ENCODE measurements at places on chromosomes 11 and 22. TPM values are rescaled to one million over a fixed set of nuclear protein-coding genes. Genes with fewer than 3 reads are reported as not detected.

Gene KBTBD3
- 7.6 TPM for polyA plus RNA-seq

Gene SHISA8
- polyA plus RNA-seq: 2.9 TPM

Gene C22orf42
- 0.59 TPM for polyA plus RNA-seq

Gene BBOX1
- polyA plus RNA-seq: 8.5 TPM

Gene SELENOO
- polyA plus RNA-seq: 62.1 TPM

Gene RAPSN
- 0.66 TPM for polyA plus RNA-seq

Gene OR5P2
- not detected for polyA plus RNA-seq

Gene KRTAP5-5
- not detected for polyA plus RNA-seq

Gene GPHA2
- polyA plus RNA-seq: 1.6 TPM

Gene OR52B6
- not detected for polyA plus RNA-seq

Gene OR52N5
- polyA plus RNA-seq: 0.05 TPM

Gene DDIAS
- polyA plus RNA-seq: 2.3 TPM

Gene THOC5
- polyA plus RNA-seq: 15.8 TPM

Gene SLCO2B1
- polyA plus RNA-seq: 14.4 TPM

Gene SLC22A6
- not detected for polyA plus RNA-seq

Gene MUC6
- 0.16 TPM for polyA plus RNA-seq

Gene TMEM225
- polyA plus RNA-seq: not detected

Measured in thymus (tissue), 14 donors.